A549 treated with RU486 at 1 μM for 4 hours (cell line): ENCODE measurements at places on chromosomes 2 and 18. TPM values are rescaled to one million over a fixed set of nuclear protein-coding genes. Genes with fewer than 3 reads are reported as not detected.

Gene OTX1
- total RNA-seq, result 2.8 to 4.6 TPM (median 3.8 TPM) in 5 replicates

Gene EVX2
- total RNA-seq, result 0.02 TPM in 1 of 5 replicates, not detected in the others

Gene INO80C
- 22.2 to 26.9 TPM (median 23.5 TPM) in 5 replicates for total RNA-seq

Gene ZNF892
- 0.23 to 0.51 TPM (median 0.42 TPM) in 5 replicates for total RNA-seq

Gene GAL3ST2
- 0.10 to 0.36 TPM (median 0.23 TPM) in 4 of 5 replicates, not detected in the other for total RNA-seq

Gene UGT1A8
- total RNA-seq, result 0.06 to 0.13 TPM in 2 of 5 replicates, not detected in the others

Gene CD8A
- total RNA-seq, result 0.21 to 0.34 TPM (median 0.32 TPM) in 5 replicates

Gene GAREM1
- 2.8 to 4.2 TPM (median 3.4 TPM) in 5 replicates for total RNA-seq

Gene SATB2
- total RNA-seq, result 3.1 to 3.7 TPM (median 3.6 TPM) in 5 replicates

Gene RNF103
- total RNA-seq, result 31.2 to 42.5 TPM (median 41.1 TPM) in 5 replicates

Gene TEKT4
- not detected in 5 replicates for total RNA-seq

Gene REEP1
- 0.55 to 0.62 TPM (median 0.61 TPM) in 5 replicates for total RNA-seq

Gene MIB1
- 3.7 to 10.7 TPM (median 9.7 TPM) in 5 replicates for total RNA-seq

Gene DNAJC5G
- not detected in 5 replicates for total RNA-seq

Gene G6PC2
- not detected in 5 replicates for total RNA-seq

Gene FIGN
- 1.6 to 2.6 TPM (median 2.0 TPM) in 5 replicates for total RNA-seq

Gene GNLY
- total RNA-seq, result not detected in 5 replicates

Gene FNDC4
- 2.1 to 5.5 TPM (median 4.2 TPM) in 5 replicates for total RNA-seq

Gene TMEM247
- not detected in 5 replicates for total RNA-seq

Gene KCNJ3
- total RNA-seq, result not detected in 5 replicates

Gene ACADL
- 0.09 to 0.18 TPM in 2 of 5 replicates, not detected in the others for total RNA-seq

Gene SIX3
- total RNA-seq, result 0.32 to 0.63 TPM (median 0.49 TPM) in 5 replicates

Gene PROKR1
- not detected in 5 replicates for total RNA-seq

Gene DES
- total RNA-seq, result 0.05 to 0.24 TPM (median 0.13 TPM) in 3 of 5 replicates, not detected in the others

Gene WDR33
- total RNA-seq, result 20.7 to 23.4 TPM (median 22.6 TPM) in 5 replicates

Gene DQX1
- total RNA-seq, result 0.06 to 0.23 TPM (median 0.15 TPM) in 3 of 5 replicates, not detected in the others

Gene RFX8
- total RNA-seq, result not detected in 5 replicates

Gene CRYBA2
- 0.54 TPM in 1 of 5 replicates, not detected in the others for total RNA-seq

Gene EMX1
- total RNA-seq, result 0.27 TPM in 1 of 5 replicates, not detected in the others

Gene STPG4
- total RNA-seq, result 0.10 to 0.17 TPM in 2 of 5 replicates, not detected in the others

Gene DSG1
- not detected in 5 replicates for total RNA-seq

Gene DOCK10
- total RNA-seq, result 34.0 to 49.2 TPM (median 38.4 TPM) in 5 replicates

Gene EN1
- 1.1 to 1.4 TPM (median 1.3 TPM) in 5 replicates for total RNA-seq

Gene EMILIN2
- total RNA-seq, result 8.9 to 14.7 TPM (median 13.9 TPM) in 5 replicates

Gene NCKAP1
- 51.4 to 110 TPM (median 101 TPM) in 5 replicates for total RNA-seq

Gene ATP9B
- 15.2 to 22.5 TPM (median 18.3 TPM) in 5 replicates for total RNA-seq

Gene MFSD2B
- 0.28 to 0.56 TPM (median 0.36 TPM) in 5 replicates for total RNA-seq

Gene SEMA4F
- total RNA-seq, result 8.1 to 12.1 TPM (median 9.2 TPM) in 5 replicates

Gene SCYGR4
- not detected in 5 replicates for total RNA-seq

Gene KLHL14
- not detected in 5 replicates for total RNA-seq

Gene SERPINB12
- not detected in 5 replicates for total RNA-seq
